ENCODE measurements at places on chromosomes 4 and X.

- DNase-seq: no peak
Observed at GRCh38 chr4:41787931-41788330, 39.4 kb upstream of the PHOX2B start.

GRCh38 chrX:134718966-134719317 is 60.7 kb upstream of the PLAC1 start:
- DNase-seq: peak; percentile 14

GRCh38 chr4:102326951-102327350 is 18.3 kb downstream of the SLC39A8 start:
- no peak for DNase-seq

DNA sequence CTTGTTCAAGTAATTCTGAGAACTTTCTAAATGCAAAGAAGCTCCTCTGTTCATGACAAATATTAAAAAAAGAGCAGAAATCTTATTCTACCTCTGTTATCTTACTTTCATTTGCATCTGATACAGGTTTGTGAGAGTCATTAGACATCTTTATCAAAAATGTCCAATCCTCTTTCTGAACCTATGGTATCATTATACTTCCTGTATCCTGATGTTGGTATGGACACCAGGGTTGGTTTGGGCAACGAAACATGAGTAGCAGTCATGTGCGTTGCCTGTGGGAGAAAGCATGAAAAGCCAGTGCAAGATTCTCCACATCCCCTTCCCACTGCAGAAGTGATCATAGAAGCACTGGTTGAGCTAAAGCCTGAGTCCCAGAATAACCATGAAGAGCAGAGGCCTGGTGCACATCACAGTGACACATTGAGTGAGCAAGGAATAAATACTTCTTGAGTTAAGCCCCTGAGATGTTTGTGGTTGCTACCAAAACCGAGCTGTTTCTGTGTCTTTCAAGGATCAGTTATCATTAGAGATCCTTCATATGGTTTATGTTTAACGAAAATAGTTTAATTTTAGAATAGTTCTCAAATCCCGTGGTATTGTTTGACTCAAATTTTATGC is 197.2 kb downstream of the BANK1 start:
- no peak for DNase-seq

GRCh38 chr4:105272002-105272401 is 125.3 kb downstream of the TET2 start:
- no peak for DNase-seq

DNA sequence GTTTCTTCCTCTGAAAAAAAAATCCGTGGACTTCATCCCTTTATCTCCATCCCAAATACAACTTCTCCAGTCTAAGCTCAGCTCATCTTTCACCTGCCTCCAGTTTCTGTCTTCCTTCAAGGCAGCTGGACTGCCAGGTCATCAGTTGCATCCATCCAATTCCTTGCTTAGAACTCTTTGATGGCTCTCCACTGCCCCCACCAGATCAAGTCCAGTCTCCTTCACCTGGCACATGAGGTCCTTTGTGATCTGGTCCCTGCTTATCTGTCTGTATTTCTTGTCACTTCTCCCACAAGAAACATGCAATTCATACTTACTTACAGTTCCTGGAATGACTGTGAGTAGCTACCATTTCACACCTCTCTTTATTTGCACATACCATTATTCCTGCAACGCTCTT is 33.8 kb downstream of the OTUD6A start:
- DNase-seq: no peak

GRCh38 chrX:66163447-66163846 is 600 bp upstream of the HEPH start:
- no peak for DNase-seq

DNA sequence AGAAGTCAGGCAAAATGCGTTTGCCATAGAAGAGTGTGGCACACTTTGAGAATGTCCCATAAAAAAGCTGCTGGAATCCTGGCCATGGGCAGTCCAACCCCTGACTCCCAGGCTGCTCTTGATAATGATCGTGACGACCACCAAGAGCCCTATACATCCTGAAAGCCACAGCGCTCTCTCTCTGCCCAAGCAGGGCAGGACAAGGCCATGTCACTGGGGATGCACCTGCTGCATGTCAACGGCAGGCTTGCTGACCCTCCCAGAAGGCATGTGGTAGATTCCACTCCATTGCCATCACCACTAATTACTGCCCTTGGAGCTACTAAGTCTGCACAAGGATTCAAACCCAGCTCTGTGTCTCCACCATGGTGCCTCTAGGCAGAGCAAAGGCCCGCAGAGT is 144.5 kb downstream of the EVC2 start:
- DNase-seq: no peak

DNA sequence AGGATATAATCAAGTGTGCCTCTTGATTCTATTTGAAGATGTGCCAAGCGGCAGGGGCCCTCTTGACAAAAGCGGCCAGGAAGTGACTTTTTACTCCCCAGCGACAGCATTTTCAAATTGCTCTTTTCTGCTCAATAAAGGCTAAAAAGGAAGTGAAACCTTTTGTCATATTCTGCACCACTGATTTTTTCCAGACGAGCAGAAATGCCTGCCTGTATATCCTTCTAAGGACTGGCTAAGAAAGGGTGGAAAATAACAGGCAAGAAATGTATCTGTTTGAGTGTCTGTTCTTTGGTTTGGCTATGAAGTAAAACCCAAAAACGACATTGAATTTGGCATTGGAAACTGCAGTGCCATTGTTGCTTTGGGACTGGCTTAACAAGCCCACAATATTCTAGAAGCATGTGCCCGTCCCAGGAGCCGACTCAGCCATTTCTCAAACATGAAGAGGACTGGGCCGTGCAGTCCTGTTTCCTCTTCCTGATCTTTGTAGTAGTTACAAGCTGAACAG is 25.4 kb downstream of the TMSB4X start:
- DNase-seq: no peak

GRCh38 chr4:137375111-137375850 is 157.0 kb downstream of the PCDH18 start:
- DNase-seq: no peak
